ENCODE measurements at places on chromosomes 2 and 18.

DNA sequence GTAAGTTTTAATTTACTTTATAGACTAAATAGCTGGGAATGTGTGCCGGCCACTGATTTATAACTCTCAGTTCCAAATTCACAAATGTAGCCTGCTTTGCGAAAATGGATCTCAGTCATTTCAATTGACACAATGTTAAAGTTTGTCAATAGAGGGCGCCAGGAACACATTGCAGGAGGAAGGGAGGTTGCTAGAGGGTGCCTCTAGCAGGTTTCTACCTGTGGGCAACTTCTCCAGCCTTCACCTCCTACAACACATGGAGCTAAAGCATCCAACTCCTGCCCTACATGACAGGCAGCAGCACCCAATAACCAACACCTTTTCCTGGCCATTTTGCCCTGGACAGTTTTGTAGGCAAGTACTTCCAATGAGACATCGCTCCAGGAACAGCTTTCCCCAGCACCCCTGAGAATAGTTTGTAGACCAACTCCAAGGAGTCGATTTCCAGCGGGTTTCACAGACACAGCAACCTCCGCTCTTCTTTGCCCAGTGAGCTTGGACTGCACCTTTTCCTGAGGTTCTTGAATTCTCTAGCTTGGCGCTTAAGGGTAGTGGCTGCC lies 784.8 kb upstream of the CDH2 start:
- peak; percentile 47 for DNase-seq

DNA sequence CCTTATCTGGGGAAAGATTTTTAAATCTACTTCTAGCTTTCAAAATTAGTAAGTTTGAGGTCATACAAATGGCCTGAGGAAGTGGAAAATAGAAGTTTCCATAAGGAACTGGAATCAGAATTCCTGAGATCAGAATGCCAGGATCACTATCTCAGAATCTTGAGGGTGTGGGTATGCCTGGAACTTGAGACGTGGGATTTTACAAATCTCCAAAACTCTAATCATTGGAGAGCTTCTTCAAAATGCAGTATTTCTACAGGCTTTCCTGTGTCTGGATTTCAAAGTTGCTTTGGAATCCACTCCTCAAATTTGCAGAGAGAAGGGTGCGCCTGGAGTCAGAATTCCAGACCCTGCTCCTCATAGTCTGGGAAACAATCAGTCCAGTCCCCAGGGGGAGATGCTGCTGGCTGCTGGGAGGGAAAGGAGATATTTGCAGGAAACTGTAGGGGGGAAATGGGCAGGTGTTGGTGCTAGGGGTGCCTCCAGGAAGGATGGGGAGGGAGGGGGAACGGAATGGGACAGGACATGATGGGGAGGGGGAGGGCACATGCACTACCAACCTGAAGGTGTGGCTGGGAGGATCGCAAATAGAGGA lies 31.0 kb upstream of the CATIP start:
- no peak for DNase-seq

- DNase-seq, result no peak
Observed at GRCh38 chr18:47929681-47930198, 719 bp downstream of the SMAD2 start.

DNA sequence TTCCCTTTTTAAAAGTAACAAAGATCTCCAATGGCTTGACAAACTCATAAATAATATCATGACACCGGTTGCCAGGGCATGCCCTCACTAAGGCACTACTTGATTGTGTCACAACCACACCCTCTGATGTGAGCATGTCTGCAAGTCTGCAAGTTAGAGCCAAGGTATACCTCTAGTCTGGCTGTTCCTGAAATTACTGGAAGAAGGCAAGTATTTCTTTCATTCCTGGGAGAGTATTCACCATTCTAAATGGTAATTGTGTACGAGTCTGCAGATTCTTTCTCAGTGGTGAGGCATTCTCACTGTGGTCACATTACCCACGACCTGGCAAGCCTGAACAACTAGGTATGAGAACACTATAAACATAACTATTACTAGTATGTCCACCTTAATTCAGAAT lies 25.7 kb upstream of the RNU4ATAC start:
- peak; percentile 83 for DNase-seq

GRCh38 chr2:120550893-120551446 lies 184.7 kb upstream of the GLI2 start:
- DNase-seq, result no peak

GRCh38 chr18:75257605-75258004 lies 47.0 kb downstream of the TSHZ1 start:
- DNase-seq, result peak; percentile 70

All from foreskin fibroblast (primary cell).